ENCODE measurements at places on chromosomes 3 and 15.

DNA sequence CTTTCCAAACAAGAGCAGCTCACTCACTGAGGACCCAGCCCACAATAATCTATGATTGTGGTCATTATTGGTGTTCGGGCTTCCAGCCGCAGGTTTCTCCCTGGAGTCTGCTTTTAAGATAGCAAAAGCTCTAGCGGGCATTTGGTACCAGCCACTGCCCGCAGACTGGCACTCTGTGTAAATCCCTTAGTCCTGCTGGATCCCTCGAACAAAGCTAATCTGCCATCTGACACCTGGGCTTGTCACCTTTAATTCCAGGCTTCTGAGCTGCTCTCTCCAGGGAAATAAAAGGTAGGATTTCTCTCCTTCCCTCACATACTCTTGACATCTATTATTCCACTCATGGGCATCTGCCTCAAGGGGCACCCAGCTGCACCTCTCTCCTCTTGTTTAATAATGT is 158.7 kb downstream of the PDCD6IP start:
- DNase-seq: no peak

GRCh38 chr3:186333256-186333655 is 28.8 kb downstream of the DGKG start:
- no peak for DNase-seq

DNA sequence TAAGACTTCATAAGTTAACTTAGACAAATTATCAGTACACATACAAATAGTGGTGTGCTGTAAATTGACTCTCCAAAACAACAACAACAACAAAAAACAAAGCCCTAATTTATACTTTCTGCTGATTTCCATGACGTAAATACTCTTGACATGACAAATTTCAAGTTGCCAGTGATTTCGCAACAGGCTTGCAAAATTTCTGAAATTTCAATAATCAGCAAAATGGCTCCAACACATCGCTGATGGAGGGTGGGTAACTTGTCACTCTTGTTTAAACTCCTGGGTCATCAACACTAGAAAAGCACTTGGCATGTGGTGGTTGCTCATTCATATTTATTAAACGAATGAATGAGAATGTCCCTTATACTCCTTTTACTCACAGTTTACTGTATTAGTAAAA is 205.2 kb upstream of the SATB1 start:
- no peak for DNase-seq

DNA sequence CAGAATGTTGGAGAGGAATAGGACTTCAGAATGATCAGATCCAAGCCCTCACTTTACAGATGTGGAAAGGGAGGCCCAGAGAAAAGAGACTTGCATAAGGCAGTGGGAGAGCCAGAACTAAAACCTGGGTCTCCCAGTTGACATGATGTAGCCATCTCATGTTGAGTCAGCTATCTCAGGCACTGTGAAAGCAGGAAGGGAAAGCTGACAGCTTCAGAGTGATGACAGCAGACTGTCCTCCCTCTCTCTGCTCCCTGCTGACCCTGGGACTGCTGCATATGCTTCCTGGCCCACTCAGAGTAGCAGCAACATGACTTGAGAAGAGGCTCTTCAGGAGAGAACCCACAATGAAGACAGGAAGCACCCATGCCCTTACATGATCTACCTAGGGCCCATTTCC is 14.7 kb downstream of the FHIT start:
- DNase-seq: peak; percentile 23

GRCh38 chr3:112730210-112730609 is 89.3 kb upstream of the CCDC80 start:
- no peak for DNase-seq

DNA sequence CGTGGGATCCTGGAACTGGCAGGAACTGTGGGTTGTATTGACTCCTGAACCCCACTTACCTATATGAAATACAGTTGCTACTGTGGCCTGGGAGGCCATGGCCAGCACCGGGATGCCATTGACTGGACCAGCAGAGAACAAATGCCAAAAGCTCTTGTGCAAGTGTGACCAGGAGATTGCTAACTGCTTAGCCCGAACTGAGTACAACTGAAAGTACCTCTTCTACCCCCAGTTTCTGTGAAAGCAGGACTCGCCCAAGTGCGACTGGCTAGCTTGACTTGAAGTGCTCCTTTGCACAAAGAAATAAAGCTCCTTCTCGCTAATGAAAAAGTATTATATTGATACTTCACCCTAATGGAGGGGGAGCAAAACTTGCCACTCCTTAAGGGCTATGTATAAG is 101.3 kb upstream of the ATP11B start:
- DNase-seq: no peak
